ENCODE measurements at places on chromosomes 13 and 19. TPM values are rescaled to one million over a fixed set of nuclear protein-coding genes. Genes with fewer than 3 reads are reported as not detected.

- H3K27ac ChIP-seq, result no peak overlapping the region
- DNase-seq, result no peak
- no peaks in the 10 kb centered on the region for H3K27me3 ChIP-seq
- no peaks in the 10 kb centered on the region for H3K4me1 ChIP-seq
- H3K4me3 ChIP-seq, result no peak overlapping the region
- H3K36me3 ChIP-seq, result no peaks in the 10 kb centered on the region
Observed at GRCh38 chr19:33000910-33001309, 28.9 kb downstream of the FAAP24 start.

DNA sequence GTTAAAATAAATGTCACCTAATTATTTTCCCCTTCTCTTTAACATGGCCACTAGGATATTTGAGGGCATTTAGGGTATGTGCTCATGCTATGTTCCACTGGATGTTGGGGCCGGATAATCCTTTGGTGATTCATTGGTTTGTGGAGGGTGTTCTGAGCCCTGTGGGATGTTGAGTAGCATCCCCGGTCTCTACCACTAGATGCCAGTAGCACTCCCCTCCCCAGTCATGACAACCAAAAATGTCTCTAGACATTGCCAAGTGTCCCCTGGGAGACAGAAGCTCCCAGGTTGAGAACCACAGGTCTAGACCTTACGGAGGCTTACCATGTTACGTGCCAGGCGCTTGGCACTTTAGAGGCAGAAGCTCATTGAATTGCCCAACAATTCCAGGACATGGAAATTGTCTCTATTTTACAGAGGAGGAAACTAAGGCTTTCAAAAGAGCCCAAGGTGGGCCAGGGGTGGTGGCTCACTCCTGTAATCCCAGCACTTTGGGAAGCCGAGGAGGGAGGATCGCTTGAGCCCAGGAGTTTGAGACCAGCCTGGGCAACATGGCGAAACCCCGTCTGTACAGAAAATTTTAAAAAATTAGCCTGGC is 14.1 kb downstream of the SHANK1 start:
- DNase-seq, result peak; percentile 80
- H3K27ac ChIP-seq, result peak overlapping the region; percentile 29
- peaks cover 17% of the 10 kb centered on the region for H3K4me1 ChIP-seq
- no peak overlapping the region for H3K4me3 ChIP-seq
- peaks cover 7% of the 10 kb centered on the region for H3K27me3 ChIP-seq

DNA sequence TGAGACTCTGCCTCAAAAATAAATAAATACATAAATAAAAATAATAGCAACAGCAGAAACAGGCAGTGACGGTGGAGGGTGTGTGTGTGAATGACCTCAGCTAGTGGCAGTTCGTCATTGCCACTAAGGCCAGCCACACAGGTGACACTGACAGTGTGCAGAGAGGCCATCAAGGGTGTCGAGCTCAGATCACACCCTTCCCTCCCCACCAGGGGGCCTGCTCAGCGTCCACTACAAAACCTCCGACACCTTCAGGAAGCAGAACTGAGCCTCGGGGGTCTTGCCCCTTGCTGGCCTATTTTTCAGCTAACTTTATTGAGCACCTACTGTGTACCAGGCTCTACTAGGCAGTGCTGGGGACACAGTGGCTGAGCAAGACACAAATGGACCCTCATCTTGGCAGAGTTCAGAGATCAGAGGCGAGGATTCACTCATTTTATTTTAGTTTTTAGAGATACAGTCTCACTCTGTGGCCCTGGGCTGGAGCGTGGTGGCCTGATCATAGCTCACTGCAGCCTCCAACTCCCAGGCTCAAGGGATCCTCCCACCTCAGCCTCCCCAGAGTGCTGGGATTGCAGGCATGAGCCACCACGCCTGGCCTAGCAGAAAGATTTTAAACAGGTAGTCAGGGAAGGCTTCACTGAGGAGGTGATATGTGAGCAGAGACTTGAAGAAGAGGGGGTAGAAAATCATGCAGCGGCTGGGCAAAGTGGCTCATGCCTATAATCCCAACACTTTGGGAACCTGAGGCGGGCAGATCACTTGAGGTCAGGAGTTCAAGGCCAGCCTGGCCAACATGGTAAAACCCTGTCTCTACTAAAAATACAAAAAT is 30.3 kb upstream of the SEMA6B start:
- no peak overlapping the region for H3K4me3 ChIP-seq
- H3K27me3 ChIP-seq, result peaks cover 9% of the 10 kb centered on the region
- peaks cover 6% of the 10 kb centered on the region for H3K4me1 ChIP-seq
- no peaks in the 10 kb centered on the region for H3K36me3 ChIP-seq

ZSWIM4 gene
- 5.7 TPM for total RNA-seq

- H3K4me3 ChIP-seq, result no peak overlapping the region
- no peak overlapping the region for H3K27ac ChIP-seq
- no peaks in the 10 kb centered on the region for H3K36me3 ChIP-seq
- DNase-seq, result no peak
Observed at GRCh38 chr19:55688422-55689218, 13.6 kb downstream of the EPN1 start.

Data from HFFc6 (cell line).